ENCODE measurements at places on chromosomes 13 and 19.

DNA sequence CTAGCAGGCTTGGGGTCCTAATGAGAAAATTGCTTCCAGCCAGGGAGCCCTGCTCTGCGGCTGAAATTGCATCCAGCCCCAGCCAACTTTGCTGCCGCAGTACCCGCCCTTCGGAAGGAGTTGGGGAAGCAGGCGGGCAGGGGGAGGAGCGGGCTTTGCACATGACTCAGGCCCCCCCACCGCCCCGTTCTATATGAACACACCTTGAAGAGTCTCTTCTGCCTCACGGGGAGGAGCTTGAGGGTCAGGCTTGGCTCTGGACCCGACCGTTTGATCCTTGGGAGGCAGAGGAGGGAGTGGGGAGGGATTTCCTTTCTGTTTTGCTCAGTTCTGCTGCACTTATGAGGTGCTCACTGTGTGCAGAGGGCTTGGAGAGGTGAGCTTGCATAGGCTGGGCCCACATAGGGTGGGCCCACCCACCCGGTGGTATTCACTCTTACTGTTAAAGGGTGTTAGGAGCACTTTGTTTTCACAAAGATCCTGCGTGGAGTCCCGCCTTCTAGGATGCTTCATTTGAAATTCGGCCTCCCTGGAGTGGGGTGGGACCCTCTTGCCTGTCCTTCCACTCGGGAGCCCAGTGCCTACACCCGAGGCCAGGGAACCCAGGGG is 46.5 kb downstream of the LYL1 start:
- DNase-seq: no peak

DNA sequence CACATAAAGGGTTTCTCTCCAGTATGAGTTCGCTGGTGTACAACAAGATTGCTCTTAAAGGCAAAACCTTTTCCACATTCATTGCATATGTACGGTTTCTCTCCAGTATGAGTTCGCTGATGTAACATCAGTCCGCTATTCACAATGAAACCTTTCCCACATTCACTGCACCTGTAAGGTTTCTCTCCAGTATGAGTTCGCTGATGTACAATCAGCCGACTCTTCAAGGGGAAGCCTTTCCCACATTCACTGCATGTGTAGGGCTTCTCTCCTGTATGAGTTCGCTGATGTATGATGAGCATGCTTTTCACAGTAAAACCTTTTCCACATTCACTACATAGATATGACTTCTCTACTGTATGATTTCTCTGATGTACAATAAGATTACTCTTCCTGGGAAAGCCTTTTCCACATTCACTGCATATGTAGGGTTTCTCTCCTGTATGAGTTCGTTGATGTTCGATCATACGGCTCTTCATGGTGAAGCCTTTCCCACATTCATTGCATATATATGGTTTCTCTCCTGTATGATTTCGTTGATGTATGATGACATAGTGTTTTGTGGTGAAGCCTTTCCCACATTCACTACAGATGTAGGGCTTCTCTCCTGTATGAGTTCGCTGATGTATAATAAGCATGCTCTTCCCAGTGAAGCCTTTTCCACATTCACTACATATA is 6.0 kb upstream of the ZNF614 start:
- no peak for DNase-seq

GRCh38 chr13:93388701-93389100 is 162.1 kb downstream of the GPC6 start:
- no peak for DNase-seq

- DNase-seq: no peak
Observed at GRCh38 chr19:13794398-13794756, 866 bp upstream of the ZSWIM4 start.

DNA sequence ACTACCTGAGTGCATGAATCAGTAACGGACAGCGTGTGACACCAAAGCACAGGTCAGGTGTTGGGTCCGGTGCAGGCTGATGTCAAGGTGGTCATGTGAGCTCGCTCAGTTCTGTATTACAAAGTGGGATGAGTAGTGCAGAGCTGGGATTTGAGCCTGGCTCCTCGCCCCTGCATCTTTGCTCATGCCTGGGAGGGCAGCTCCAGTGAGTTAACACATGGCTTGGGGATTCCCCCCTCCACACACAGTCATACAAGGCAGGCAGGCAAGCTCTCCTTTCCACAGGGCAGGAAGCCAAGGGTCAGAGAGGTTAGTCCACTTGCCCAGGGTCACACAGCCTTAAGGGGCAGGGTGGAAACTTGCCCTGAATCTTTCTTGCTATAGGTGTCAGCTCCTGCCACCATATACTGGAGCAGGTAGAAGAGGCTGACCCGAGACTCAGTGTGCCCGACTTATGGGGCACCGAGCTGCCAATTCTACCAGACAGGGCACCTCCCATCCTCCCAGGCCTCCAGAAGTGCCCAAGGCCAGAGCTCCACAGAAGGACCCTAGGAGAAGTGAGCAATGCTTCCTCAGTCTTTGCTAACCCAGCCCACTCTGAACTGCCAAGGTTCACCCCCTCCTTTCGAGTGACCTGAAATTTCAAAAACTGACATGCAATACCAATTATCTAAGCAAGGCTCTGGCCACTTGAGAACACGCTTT is 35.4 kb downstream of the ZNF787 start:
- DNase-seq: no peak

DNA sequence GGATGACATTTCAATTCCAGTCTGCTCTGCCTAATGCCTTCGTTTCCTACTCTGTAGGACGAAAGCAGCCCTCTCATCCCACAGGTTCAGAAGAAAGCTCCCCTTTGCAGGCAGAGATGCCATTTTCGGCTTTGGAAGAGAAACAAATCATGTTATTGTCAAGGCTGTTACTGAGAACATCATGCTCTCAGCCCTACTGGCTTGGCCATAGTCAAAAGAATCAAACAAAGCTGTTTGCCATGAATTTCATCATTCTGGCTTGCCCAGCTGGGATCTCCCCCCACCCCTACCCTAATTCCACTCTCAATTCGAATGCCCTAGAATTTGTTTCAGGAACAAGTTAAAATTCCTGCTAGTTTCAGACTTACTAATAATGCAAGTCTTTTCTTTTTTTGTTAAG is 162.3 kb upstream of the SERP2 start:
- DNase-seq: no peak

DNA sequence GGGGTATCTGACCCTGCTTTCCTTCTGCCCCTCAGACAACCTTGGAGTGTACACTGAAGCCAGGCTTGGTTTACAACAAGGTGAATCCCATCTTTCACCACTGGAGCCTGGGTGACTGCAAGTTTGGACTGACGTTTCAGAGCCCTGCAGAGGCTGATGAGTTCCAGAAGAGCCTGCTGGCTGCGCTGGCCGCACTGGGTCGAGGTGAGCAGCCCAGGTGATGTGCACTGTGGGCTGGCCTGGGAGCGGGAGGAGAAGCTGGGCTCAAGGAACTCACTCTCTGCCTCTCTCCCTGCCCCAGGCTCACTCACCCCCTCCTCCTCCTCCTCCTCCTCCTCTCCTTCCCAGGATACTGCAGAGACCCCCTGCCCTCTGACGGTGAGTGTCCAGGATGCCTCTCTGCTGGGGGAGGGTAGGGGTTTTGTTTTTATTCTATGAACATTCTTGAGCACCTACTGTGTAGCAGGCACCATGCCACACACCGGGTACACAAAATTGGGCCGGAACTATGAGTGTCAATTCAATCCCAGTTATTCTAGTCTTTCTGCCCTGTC is 3.5 kb downstream of the SPRED3 start:
- no peak for DNase-seq

GRCh38 chr13:25420161-25420560 is 48.4 kb downstream of the ATP8A2 start:
- DNase-seq: no peak

- no peak for DNase-seq
Observed at GRCh38 chr13:38888309-38888708, 102.3 kb downstream of the STOML3 start.

DNA sequence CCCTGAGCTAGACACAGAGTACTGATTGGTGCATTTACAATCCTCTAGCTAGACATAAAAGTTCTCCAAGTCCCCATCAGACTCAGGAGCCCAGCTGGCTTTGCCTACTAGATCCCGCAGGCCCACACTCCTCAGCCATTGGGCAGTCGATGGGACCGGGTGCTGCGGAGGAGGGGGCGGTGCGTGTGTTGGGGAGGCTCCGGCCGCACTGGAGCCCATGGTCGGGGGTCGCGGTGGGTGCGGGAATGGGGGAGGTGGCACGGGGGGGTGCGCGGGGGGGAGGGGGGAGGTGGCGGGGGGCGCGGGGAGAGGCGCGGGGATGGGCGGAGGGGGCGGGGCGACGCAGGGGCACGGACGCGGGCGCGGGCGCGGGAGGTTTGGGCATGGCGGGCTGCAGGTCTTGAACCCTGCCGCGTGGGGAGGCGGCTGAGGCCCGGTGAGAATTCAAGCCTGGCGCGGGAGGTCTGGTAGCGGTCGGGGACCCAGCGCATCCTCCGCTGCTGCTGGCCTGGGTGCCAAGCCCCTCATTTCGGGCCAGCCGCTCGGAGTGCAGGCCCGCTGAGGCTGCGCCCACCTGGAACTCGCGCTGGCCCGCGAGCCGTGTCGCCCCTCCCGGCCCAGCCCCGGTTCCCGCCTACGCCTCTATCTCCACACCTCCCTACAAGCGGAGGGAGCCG is 674.1 kb downstream of the SLITRK5 start:
- DNase-seq: no peak

- DNase-seq: peak; percentile 76
Observed at GRCh38 chr19:4636151-4636717, 3.1 kb upstream of the TNFAIP8L1 start.

GRCh38 chr13:95630593-95630992 is 13.9 kb downstream of the DZIP1 start:
- DNase-seq: no peak

DNA sequence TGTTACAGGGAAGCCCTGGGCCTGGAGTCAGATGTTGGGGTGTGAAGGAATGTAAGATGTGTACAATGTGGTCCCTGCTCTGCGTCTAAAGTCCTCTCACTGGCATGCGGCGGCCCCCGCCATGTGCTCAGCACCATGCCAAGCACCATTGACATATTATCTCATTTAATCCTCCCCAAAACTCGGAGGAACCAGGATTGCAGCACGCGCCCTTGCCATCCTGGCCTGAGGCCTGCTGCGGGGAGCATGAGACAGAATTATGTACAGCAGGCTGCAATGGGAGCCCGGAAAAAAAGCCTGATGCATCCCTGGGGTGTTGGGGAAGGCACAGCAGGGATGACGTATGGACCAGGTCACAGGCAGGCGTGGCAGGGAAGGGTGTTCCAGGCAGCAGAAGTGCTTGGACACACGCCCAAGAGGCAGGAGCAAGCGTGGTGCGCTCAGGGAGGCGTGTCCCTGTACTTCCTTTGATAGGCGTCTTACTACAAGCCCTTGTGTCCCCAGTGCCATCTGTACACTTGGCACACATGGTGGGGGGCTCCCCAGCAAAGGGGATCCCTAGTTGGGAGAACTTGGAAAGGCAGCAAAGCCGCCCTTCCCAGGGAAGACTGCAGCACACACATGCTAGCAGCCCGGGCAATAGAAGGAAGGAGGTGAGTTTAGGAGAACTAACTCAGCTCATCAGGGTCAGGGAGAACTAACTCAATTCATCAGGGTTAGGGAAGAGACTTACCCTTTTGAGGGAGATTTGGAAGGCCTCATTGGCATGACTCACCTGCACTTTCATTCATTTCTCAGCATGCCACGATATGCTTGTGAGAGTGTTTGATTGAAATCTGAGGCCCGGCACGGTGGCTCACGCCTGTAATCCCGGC is 3.4 kb downstream of the EVI5L start:
- DNase-seq: no peak

DNA sequence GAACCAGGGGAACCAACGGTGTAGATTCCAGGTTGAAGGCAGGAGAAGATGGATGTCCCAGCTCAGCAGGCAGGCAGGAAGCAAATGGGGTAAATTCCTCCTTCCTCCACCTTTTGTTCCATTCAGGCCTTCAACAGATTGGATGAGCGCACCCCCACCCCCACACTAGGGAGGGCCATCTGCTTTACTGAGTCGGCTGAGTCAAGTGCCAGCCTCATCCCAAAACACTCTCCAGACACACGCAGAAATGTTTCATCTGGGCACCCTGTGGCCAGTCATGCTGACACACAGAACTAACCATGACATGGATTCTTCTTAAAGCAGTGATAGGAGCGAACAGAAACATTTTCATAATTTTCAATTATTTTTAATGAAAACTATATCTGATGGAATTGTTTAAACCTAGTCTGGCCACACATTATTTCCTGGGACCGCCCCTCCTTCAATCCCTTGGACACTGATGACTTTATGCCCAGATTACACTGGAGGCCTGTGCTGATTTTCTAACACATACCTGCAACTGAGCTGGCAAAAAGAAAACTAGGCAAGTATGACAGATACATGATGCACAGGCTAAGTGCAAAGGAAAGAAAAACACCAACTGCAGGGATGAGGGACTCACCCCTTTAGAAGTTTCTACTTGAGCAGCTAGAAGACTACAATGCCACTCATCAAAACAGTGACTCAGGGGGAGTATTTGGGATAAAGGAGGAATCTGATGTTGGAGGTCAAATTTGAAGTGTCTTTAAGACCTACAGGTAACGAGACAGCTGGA is 154.2 kb downstream of the TNFRSF19 start:
- no peak for DNase-seq

- no peak for DNase-seq
Observed at GRCh38 chr13:113532156-113532806, 41.8 kb upstream of the DCUN1D2 start.

DNA sequence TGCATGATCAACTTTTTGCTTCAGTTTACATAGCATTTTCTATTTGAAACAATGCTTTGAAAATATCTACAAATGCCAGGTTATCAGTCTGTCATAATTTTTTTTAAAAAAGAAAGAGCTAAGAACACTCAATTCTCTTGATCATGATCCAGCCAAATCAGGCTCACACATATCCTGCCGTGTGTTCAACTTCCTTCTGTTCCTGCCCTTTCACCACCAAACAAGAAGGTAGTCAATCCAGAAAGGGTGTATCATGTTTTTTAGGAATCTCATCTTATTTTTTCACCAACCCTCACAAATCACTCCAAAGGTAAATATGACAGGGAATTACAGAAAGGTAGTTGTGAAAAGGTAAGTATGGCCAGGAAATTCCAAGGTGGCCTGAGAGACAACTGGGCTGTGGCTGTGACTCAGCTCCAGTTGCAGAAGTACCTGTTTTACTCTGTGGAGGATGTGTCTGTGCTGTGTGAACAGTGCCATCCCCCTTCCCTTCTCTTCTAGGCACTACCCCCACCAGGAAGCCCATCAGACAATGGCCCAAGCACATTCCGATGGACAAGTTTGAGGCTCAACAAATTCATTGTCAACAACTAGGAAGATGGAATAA is 138.8 kb upstream of the GJB6 start:
- DNase-seq: no peak

GRCh38 chr13:46866150-46866549 is 30.7 kb downstream of the HTR2A start:
- DNase-seq: peak; percentile 8

- no peak for DNase-seq
Observed at GRCh38 chr13:86710896-86711295, 911.7 kb upstream of the SLITRK6 start.

- DNase-seq: no peak
Observed at GRCh38 chr13:73870036-73870741, 264.0 kb downstream of the KLF12 start.

DNA sequence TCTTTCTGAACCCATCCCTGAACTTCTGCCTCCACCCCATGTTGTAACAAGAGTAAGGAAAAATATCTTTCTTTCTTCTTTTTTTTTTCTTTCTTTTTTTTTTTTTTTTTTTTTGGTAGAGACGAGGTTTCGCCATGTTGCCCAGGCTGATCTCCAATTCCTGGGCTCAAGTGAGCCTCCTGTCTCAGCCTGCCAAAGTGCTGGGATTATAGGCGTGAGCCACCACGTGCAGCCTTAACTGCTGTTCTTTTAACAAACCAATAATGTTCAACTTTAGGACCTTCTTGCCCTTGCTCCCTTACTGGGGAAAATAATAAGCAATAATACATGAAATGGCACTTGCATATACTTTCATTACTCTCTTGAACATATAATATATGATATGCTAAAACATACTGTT is 19.6 kb downstream of the GPR183 start:
- DNase-seq: no peak
